ENCODE measurements at places on chromosomes 4 and X.

DNA sequence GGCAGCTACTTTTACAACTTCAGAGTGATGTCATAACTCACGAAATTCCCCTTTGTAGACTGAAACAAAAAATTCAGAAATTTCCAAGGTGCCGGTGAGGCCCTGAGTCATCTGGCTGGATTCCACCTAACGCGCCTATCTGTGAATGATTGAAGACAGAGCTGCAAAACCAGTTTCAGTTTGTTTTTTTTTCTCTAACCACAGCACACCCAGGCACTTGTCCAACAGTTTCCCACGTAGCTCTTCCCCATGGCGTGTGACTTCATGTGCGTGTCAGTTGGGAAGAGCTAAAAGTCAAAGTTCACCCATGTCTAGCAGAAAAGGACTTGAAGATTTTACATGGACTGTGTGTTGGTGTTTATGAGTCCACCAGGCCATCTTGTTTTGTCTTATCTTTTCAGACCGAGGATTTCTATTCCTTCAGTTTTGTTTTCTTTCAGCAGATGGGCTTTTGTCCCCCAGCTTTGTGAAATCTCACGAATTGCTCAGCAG lies 16.4 kb downstream of the TCEANC start:
- peak; percentile 72 for DNase-seq

GRCh38 chrX:12210196-12210815 lies 72.0 kb downstream of the FRMPD4 start:
- DNase-seq, result peak; percentile 4

- DNase-seq, result no peak
Observed at GRCh38 chr4:108109111-108109510, 59.6 kb downstream of the LEF1 start.

DNA sequence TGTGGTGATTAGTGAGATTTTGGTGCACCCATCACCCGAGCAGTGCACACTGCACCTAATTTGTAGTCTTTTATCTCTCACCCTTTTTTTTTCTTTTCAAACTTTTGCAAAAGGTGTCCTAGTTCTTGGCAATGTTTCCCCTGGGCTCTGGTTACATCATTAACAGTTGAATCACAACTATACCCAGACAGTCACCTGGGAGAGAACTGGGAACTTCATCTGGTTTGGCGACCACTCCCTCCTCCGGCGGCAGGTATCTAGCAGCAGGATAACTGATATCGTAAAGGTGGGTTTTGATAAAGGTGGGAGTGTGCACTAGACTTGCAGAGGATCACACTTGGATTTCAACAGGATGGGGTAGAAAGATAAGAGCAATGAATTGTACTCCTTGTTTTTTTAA lies 140.5 kb downstream of the CHIC2 start:
- DNase-seq, result no peak

GRCh38 chr4:94372991-94373390 lies 30.4 kb upstream of the HPGDS start:
- DNase-seq, result no peak

- peak; percentile 77 for DNase-seq
Observed at GRCh38 chr4:2934077-2934812, 29.0 kb downstream of the NOP14 start.

GRCh38 chr4:15926486-15926885 lies 12.1 kb downstream of the FGFBP1 start:
- no peak for DNase-seq

GRCh38 chrX:26557691-26558321 lies 341.8 kb downstream of the MAGEB5 start:
- DNase-seq, result no peak
